Sigmoid colon (tissue), 7 donors: ENCODE measurements at places on chromosomes 11 and 22. TPM values are rescaled to one million over a fixed set of nuclear protein-coding genes. Genes with fewer than 3 reads are reported as not detected.

The HBE1 gene
- total RNA-seq: not detected

The ELFN2 gene
- total RNA-seq: under 0.01 TPM

The OR51I1 gene
- 2.2 TPM for total RNA-seq

The CCDC116 gene
- 2.5 TPM for total RNA-seq

The TRIM77 gene
- not detected for total RNA-seq

The CLTCL1 gene
- total RNA-seq: 2.4 TPM

The CABP2 gene
- total RNA-seq: not detected

The TMEM258 gene
- total RNA-seq: 39.9 TPM

- DNase-seq: no peak
These were observed 315.0 kb downstream of the BRD1 start for GRCh38 chr22:49512487-49513165.

DNA sequence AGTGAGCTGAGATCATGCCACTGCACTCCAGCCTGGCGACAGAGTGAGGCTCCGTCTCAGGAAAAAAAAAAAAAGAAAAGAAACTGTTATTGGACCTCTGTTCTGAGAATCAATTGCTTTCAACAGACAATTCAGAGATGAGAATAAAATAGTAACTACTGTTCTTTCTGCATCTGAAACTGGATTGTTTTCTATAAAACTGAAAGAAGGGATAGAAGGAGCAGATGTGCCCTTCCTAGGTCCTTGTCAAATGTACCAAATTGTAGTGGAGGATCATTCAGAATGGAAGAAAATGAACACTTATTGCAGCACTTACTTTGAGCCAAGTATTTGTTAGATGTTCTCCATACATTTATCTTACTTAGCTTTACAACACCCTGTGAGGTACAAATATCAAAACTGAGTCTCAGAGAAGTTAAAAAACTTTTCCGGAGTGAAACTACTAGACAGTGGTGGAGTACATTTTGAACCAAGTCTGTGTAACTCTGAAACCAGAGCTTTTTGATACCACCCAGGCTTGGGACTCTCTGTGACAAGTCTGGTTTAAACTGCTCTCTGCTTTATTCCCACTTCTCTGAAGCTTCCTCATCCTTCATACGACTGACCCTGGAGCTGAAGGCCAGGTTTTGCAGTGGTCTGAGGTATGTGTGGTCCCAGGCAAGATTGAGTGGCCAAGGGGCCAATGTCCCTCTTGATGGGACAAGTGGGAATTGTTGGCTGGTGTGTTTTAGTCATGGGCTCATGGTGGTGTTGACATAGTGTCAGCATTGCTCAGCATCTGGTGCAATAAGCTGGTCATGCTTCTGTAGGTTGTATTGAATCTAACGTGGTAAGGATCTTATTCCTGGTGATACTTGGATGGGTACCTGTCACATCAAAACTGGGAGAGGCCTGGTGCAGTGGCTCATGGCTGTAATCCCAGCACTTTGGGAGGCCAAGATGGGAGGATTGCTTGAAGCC lies 48.2 kb upstream of the CCDC134 start:
- DNase-seq: no peak

GRCh38 chr11:47768101-47768612 lies 1.0 kb upstream of the FNBP4 start:
- peak; percentile 86 for DNase-seq

- no peak for DNase-seq
These were observed 88.8 kb downstream of the AMBRA1 start for GRCh38 chr11:46504817-46505613.

GRCh38 chr11:105392556-105392955 lies 217.3 kb upstream of the GRIA4 start:
- DNase-seq: no peak

DNA sequence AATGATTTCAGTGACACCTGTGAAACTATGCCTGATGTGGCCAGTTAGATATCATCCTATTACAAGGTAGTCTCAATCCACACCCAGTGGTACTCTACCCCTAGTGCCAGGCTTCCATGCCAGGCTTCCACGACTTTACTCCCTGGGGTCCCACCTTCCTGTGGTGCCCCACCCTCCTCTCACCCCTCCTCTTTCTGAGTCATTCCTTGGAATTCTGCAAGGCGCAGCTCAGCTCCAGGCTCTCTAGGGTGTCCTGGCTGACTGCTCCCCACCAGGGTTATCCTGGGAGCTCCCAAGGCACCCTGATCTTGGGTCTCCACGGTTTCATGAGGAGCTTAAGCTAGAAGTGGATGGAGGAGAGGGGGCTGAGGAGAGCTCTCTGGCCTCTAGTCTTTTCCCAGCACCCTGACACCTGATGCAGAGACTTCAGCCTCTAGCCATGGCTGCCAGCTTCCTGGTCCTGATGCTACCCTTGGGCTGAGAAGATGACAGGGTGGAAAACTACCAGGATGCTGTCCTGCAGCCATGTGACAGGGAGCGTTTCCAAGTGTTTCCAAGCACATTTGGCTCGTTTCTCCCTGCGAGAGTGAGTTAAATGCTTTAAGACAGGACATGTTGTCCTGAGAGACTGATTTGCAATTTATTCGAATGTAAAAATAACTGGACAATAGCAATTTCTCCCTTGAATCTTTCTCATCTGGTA lies 1461.2 kb downstream of the TBC1D22A start:
- DNase-seq: no peak

- no peak for DNase-seq
These were observed 40.5 kb downstream of the OR10A6 start for GRCh38 chr11:7890417-7891172.

DNA sequence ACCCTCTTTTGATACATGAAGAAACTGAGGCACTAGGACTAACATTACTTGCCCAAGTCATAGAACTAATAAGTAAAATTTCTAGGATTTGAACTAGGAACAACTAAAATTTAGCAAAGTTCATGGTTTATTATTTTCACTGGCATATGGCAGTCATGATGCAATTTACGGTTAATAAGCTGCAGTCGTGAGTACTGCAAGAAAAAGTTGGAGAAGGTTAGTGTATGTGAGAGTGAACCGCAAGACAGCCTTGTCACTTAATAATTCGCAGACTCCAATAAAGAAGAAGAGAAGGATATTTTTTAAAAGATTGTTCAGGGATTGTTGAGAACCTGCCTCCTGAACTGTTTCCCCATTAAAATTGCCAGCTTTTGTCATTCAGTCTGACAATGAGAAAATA lies 663.4 kb upstream of the TENM4 start:
- no peak for DNase-seq

GRCh38 chr22:24370401-24370800 lies 57.0 kb upstream of the ADORA2A start:
- DNase-seq: no peak

GRCh38 chr22:49872347-49872746 lies 18.7 kb downstream of the ZBED4 start:
- no peak for DNase-seq

DNA sequence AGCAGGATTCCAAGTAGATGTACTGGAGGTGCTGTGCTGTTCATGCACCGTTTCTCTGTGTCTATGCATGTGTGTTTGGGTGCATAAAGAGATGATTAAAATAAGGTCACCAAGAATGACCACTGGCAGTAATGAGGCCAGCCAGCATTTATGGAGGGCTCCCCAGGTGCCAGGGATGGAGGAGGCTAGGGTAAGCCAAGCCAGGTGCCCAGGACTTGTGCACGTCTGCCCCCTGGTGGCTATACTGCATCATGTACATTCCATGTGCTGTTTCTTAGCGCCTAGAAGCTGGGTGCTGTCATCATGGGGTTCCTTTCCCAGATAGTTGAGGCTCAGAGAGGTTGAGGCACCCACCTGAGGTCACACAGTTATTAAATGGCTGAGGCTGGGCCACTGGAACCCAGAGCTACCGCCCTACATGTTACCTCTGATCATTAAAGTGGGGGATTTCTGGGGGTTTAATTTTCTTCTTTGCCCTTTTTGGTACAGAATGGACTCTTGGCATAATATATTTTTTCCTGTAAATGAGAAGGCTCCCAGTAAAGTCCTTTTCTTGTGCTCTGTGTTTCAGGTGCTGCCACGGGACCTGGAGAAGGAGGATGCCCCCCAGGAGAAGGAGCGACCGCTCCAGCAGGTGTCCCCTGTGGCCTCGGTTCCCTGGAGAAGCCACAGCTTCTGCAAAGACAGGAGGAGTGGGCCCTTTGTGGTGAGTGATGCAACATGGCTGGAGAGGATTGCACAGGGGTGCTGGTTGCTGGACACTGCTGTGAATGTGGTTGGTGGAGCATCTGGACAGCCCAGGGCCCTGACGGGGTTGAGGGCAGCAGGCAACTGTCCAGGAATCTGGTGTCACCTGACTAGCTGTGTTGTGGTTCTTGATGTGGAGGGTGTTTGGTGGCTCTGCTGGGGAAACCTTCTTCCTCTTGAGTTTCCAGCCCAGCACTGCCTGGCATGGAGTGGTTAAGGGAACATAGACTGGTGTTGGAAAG lies 96.4 kb downstream of the KIAA1671 start:
- no peak for DNase-seq

GRCh38 chr22:40534379-40535188 lies 101.9 kb downstream of the MRTFA start:
- no peak for DNase-seq

DNA sequence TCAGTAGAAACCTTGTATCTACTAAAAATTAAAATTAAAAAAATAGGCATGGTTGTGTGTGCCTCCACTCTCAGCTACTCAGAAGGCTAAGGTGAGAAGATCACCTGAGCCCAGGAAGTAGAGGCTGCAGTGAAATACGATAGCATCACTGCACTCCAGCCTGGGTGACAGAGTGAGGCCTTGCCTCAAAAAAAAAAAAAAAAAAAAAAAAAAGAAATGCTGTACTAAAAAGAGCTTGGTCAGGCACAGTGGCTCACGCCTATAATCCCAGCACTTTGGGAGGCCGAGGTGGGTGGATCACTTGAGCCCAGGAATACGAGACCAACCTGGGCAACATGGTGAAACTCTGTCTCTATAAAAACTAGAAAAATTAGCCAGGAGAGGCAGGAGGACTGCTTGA lies 36.5 kb downstream of the SBF2 start:
- DNase-seq: no peak

DNA sequence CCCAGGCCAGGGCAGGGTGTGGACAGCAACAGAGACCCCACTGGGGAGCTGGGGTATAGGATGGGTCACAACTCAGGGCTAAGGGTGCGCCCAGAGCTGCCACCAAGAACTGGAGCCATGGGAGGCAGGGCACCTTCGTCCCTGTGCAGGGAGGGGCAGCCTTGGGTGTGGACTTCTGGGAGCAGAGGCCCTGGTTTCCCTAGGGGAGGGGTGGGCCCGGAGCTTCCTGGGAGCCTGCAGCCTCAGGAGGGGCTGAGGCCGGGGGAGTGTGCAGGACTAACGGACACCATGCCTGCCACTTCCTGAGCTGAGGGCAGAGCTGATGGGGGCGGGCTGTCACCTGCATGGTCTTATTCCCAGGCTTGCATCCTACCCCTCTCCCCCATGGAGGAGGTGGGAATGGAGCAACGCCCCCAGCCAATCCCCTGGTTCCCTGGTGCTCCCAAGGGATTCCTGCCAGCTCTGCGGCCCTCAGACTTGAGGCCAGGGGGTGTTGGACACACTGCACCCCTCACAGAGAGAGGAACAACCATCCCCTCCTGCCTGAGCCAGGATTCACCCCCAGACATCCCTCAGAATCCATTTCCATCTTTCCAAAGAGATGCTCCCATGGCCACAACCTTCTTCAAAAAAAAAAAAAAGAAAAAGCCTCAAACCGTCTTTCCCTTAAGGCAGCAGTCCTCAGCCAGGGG lies 225.7 kb downstream of the CTTN start:
- no peak for DNase-seq

- DNase-seq: no peak
These were observed 59.3 kb upstream of the EIF3D start for GRCh38 chr22:36588285-36588684.

DNA sequence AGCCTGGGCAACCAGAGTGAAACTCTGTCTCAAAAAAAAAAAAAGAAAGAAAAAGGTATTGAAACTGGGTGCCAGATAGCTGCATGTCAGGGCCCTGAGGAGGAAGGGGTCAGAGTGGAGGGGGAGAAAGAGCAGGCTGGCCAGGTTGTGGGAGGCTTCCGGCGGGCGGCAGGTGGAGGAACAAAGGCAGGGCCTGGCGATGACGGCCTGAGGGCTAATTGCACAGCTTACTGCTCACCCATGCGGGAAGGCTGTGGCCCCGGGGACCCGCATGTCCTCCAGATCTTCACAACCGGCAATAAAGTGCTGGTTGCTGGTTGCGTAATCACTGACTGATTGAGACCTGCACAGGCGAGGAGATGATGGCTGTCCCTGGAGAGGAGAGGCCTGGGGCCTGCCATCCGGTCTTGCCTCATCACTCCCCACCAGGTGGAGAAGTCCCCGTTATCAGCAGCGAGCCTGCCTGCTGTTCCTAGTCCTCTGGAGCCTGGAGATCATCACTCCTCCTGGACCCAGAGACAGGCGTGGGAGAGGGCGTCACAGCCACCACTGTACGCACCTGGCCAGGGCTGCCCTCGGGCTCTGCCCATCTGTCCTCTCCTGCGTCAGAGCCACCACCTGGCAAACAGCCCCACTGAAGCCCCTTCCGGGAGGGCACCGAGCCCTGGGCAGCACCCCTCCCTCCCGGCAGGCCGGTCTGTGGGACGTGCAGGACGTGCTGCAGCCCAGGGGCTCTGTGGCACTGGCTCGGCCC lies 18.7 kb downstream of the H19 start:
- peak; percentile 21 for DNase-seq

DNA sequence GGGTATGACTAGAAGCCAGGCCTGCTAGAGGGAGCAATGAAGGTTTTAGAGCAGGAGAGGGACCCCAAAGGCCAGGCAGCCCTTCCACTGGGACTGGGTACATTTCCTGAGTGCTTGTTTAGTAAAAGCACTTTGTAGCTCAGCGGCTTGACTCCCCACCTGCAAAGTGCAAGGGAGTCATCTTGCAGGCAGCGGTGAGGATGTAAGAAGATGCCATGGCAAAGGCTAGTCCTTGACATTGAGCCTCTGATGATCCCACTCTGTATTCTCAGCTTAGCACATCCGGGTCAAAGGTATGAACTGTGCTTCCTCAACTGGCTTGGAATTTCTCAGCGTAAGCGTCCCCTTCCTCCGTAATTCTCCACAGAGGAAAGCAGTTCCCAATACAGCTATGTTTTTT lies 3.1 kb upstream of the UBE2L3 start:
- DNase-seq: no peak

DNA sequence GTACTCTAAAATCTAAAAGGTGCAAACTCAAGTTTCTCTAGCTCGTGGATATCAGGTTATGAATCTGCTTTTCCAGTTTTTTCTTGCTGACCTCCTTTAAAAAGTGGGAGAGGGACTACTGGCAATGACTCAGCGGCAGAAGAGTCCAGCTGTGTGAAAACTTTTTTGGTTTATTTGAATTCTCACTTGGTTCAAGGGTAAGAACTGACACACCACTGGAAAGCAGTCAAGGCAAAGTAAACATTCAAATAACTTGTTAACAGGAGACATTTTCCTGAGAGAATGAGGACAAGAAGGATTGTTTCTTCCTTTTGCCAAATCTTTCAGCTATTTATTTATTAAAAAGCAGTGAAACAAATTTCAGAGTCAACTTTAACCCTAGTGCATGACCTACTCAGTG lies 36.1 kb downstream of the CDON start:
- DNase-seq: no peak

DNA sequence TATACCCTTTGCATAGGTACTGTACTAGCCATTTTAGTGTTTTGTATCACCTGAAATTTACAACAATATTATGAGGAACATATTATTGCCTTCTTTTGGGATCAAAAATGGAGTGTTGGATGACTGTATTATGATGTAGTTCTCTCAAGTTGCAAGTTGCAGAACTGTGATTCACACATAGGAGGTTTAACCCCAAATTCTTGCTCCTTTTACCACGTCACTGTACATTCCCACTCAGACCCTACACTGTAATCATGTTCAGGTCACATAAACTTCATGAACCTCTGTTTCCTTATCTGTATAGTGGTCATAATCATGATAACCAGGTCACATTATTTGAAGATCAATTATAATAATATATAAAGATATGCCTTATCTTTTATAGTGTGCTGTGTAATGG lies 925.1 kb upstream of the TENM4 start:
- DNase-seq: no peak

GRCh38 chr11:85712953-85713352 lies 27.0 kb upstream of the CCDC89 start:
- no peak for DNase-seq
